ENCODE measurements at places on chromosomes 7 and 10. TPM values are rescaled to one million over a fixed set of nuclear protein-coding genes. Genes with fewer than 3 reads are reported as not detected.

GRCh38 chr10:102118867-102119266 lies 1.3 kb downstream of the LDB1 start:
- no peak for DNase-seq
- peak overlapping the region; percentile 95 for H3K27ac ChIP-seq
- no peaks in the 10 kb centered on the region for H3K36me3 ChIP-seq
- no peaks in the 10 kb centered on the region for H3K27me3 ChIP-seq

Gene SAMD9L
- 4.5 TPM for total RNA-seq

GRCh38 chr10:8402576-8402975 lies 348.1 kb downstream of the GATA3 start:
- DNase-seq: no peak
- no peaks in the 10 kb centered on the region for H3K4me1 ChIP-seq
- no peak overlapping the region for H3K4me3 ChIP-seq
- H3K36me3 ChIP-seq: no peaks in the 10 kb centered on the region
- H3K27ac ChIP-seq: no peak overlapping the region

GRCh38 chr7:77757589-77757988 lies 40.6 kb downstream of the TMEM60 start:
- no peaks in the 10 kb centered on the region for H3K4me1 ChIP-seq
- no peaks in the 10 kb centered on the region for H3K36me3 ChIP-seq
- H3K4me3 ChIP-seq: no peak overlapping the region
- no peak overlapping the region for H3K27ac ChIP-seq

DNA sequence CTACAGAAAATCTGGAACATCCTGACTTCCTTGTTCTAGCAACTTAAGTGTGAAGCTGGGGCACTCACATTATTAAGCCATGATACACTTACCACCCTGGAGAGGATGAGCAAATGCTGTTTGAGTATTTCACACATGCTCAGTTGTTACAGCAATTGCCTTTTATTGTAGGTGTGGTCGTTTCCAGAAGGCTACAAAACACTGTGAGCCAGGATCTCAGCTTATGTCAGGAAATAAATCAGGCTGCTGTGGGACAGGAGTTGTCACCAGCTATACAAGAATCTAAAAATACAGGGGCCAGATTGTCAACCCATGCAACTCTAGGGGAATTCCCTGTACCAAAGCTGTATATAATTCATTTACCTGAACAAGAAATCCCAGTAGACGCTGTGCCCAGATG lies 273.3 kb upstream of the SP4 start:
- no peak for DNase-seq
- H3K27ac ChIP-seq: no peak overlapping the region
- no peak overlapping the region for H3K4me3 ChIP-seq
- no peaks in the 10 kb centered on the region for H3K4me1 ChIP-seq
- no peaks in the 10 kb centered on the region for H3K36me3 ChIP-seq
- no peaks in the 10 kb centered on the region for H3K27me3 ChIP-seq

All from hepatocyte (in vitro differentiated cells).